ENCODE measurements at places on chromosomes 5 and 9. TPM values are rescaled to one million over a fixed set of nuclear protein-coding genes. Genes with fewer than 3 reads are reported as not detected.

DNA sequence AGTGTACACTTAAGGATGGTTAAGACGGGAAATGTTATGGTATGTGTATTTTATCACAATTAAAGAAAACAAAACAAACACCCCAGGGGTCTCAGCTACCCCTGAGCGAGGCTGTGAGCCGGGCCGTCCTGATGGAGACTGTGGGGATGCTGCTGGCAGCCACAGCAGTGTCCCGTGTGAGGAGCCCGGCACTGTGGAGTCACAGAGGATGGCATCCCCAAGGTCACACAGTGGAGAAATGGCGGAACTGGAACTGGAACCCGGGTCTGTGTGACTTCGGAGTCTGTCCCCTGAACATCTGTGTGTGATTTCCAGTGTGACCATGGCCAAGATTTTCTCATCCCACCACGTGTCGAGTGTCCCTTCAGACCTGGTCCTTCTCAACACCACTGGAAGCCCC lies 80.7 kb upstream of the PHYKPL start:
- no peaks in the 10 kb centered on the region for H3K4me1 ChIP-seq
- H3K27ac ChIP-seq: no peak overlapping the region
- H3K36me3 ChIP-seq: no peaks in the 10 kb centered on the region
- H3K27me3 ChIP-seq: no peaks in the 10 kb centered on the region
- DNase-seq: no peak

DNA sequence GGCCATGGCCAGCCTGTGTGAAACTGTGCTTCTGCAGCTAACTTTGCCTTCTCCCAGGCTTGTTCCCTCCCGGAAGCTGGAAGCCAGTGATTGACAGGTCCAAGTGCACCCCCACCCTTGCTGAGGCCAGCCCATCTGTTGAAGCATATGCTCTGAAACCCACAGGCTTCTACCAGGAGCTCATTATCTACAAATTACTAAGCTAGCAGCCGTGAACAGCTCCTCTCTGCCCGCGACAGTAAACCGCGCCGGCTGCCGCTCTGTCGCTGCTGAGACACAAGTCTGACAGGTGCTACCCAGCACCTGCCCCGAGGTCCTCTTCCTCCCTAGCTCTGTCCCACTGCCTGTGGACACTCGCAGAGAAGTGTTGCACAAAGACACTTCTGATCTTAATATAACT lies 490.9 kb downstream of the GADD45G start:
- no peak overlapping the region for H3K27ac ChIP-seq
- no peaks in the 10 kb centered on the region for H3K4me1 ChIP-seq
- no peak for DNase-seq
- no peak overlapping the region for H3K4me3 ChIP-seq
- H3K36me3 ChIP-seq: no peaks in the 10 kb centered on the region

Gene RANBP6
- 19.9 TPM for total RNA-seq

Gene KIF20A
- total RNA-seq: 2.1 TPM

Gene KLHL3
- 27.3 TPM for total RNA-seq

DNA sequence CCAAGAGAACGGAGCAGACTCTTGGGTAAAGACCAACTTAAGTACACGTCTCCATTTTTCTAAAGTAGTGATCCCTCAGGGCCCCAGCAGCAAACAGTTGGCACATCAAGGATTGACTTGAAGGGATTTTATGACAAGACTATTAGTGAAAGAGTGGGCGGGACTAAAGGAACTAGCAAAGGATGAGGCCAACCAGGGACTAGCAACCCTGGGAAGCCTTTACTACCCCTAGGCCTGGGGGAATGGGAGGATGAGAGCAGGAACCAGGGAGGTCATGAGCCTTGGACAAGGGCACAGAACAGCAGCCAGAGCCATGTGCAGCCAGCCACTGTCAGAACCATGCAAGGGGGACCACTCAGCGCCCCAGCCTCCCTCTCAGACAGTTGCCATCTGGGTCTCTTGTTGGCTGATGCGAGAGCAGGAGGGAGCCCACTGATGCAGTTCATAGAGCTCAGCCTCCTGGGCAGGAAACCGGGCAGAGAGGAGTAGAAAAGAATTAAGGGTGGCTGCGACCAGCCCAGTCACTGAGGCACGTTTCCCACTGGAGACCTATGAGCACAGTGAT lies 28.1 kb downstream of the TGFBI start:
- no peak overlapping the region for H3K27ac ChIP-seq
- no peaks in the 10 kb centered on the region for H3K36me3 ChIP-seq
- no peaks in the 10 kb centered on the region for H3K4me1 ChIP-seq
- H3K4me3 ChIP-seq: no peak overlapping the region

DNA sequence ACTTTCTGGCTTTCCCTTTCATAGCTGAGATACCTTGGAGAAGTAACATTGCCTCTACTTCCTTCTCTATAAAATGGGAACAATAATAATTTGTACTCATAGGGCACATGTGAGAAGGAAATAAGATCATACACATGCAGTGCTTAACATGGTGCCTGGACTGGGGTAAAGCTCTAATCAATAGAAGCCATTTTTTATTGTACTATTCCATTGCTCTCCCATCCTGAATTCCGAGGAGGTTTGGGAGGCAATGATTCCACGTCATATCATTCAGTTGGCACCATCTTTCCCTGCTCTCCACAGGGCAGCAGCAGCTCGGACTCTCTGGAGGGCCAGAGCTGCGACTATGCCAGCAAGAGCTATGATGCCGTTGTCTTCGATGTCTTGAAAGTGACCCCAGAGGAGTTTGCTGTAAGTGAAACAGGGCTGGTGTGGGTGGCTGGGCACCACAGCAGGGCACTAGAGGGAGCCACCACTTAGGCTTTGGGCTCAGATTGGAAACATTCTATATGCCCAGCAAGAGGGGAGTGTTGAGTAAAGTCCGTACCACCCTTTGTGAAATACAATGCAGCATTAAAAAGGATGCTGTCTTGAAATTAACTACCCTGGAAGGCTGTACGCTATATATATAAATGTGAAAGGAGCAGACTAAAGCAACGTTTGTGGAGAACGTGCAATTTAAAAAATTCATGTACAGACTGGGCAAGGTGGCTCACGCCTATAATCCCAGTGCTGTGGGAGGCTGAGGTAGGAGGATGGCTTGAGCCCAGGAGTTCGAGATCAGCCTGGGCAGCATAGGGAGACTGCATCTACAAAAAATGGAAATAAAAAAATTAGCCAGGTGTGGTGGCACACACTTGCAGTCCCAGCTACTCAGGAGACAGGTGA lies 51.2 kb downstream of the RALGPS1 start:
- H3K36me3 ChIP-seq: no peaks in the 10 kb centered on the region
- H3K4me3 ChIP-seq: no peak overlapping the region
- peaks cover 9% of the 10 kb centered on the region for H3K4me1 ChIP-seq
- peak; percentile 55 for DNase-seq
- H3K27me3 ChIP-seq: no peaks in the 10 kb centered on the region

- H3K4me3 ChIP-seq: no peak overlapping the region
- H3K27ac ChIP-seq: no peak overlapping the region
- no peaks in the 10 kb centered on the region for H3K36me3 ChIP-seq
- no peak for DNase-seq
These were observed 12.0 kb upstream of the QSOX2 start for GRCh38 chr9:136257381-136258298.

DNA sequence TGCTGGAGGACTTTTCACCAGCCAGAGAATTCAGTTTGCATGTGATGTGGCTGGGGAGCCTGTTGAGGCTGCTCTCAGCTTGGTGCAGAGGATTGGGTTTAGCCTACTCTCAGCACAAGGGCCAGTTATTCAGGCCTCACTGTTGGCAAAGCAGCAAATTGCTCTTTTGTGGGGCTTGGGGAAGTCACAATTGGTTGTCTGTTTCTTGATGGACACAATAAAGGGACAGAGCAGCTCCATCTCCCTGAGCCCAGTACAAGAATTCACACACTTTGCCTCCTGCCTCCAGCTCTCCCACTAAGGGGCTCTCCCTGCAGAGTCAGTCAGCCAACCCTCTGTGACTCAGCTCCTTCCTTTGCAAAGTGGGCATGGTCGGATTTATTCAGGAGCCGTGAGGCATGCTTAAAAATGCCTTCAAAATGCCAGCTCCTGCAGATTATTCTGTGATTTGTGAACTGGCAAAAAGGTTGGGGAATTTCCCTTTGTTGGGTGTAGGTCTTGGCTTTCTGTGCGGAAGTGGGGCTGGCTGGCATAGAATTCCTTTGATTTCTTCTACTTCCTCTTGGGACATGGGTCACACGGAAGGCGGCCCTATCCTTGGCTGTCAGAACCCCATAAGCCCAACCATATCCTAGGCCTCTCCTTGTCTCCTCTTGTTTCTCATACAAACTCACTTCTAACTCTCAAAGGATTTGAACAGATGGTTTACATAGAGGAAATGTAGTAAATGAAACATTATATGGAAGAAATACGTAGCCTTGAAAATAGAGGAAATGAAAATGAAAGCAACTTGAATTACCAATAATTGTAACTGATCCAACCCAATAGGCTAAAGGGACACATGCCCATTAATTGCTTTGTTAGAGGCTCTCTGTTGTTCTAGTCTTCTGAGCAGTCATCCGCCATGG lies 118.7 kb upstream of the CD180 start:
- no peak overlapping the region for H3K4me3 ChIP-seq
- no peaks in the 10 kb centered on the region for H3K27me3 ChIP-seq
- H3K27ac ChIP-seq: peak overlapping the region; percentile 86

- H3K27me3 ChIP-seq: no peaks in the 10 kb centered on the region
- H3K4me1 ChIP-seq: no peaks in the 10 kb centered on the region
- no peak for DNase-seq
- no peaks in the 10 kb centered on the region for H3K36me3 ChIP-seq
These were observed 51.5 kb downstream of the SV2C start for GRCh38 chr5:76134646-76135045.

GRCh38 chr5:144328980-144329379 lies 158.3 kb downstream of the KCTD16 start:
- no peak for DNase-seq
- no peaks in the 10 kb centered on the region for H3K36me3 ChIP-seq
- H3K4me1 ChIP-seq: no peaks in the 10 kb centered on the region

GRCh38 chr9:36161187-36161586 lies 8.0 kb upstream of the CCIN start:
- H3K27ac ChIP-seq: peak overlapping the region; percentile 57
- H3K4me3 ChIP-seq: no peak overlapping the region
- no peaks in the 10 kb centered on the region for H3K27me3 ChIP-seq
- H3K4me1 ChIP-seq: peaks cover 10% of the 10 kb centered on the region
- DNase-seq: no peak

Gene SLC6A3
- 0.20 TPM for total RNA-seq

Gene SHB
- total RNA-seq: 6.3 TPM

- no peak for DNase-seq
- H3K4me1 ChIP-seq: no peaks in the 10 kb centered on the region
- no peaks in the 10 kb centered on the region for H3K27me3 ChIP-seq
- no peak overlapping the region for H3K27ac ChIP-seq
These were observed 12.5 kb downstream of the MCTP1 start for GRCh38 chr5:95272316-95272929.

- H3K27ac ChIP-seq: peak overlapping the region; percentile 98
- no peak overlapping the region for H3K4me3 ChIP-seq
- H3K27me3 ChIP-seq: no peaks in the 10 kb centered on the region
- DNase-seq: no peak
- H3K4me1 ChIP-seq: peaks cover 98% of the 10 kb centered on the region
These were observed 13.0 kb downstream of the GSN start for GRCh38 chr9:121280715-121281613.

- DNase-seq: peak; percentile 11
- peak overlapping the region; percentile 62 for H3K27ac ChIP-seq
- H3K4me3 ChIP-seq: peak overlapping the region; percentile 37
- no peaks in the 10 kb centered on the region for H3K36me3 ChIP-seq
- no peaks in the 10 kb centered on the region for H3K27me3 ChIP-seq
These were observed 70.8 kb upstream of the LPCAT1 start for GRCh38 chr5:1594357-1595106.

DNA sequence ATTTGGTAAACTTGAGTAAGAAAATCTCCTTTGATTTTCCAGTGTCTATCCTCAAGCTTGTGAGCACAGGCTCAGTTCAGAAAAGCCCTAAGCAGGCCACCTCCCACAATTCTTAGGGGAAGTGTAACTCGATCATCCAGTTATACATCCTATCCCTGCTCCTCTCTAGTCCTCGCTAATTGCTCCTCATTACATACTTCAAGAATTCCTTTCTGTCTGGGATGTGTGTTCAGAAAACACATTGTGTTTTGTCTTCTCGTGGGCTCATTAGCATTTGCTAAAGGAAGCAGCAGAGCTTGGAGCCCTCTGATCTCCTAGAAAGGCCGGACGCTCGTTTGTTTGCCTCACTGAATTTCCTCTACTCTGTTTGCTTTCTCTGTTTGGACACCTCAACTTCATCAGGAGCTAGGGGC lies 268.2 kb upstream of the RFX3 start:
- no peak for DNase-seq
- H3K4me3 ChIP-seq: no peak overlapping the region
- H3K36me3 ChIP-seq: no peaks in the 10 kb centered on the region
- no peaks in the 10 kb centered on the region for H3K4me1 ChIP-seq
- H3K27ac ChIP-seq: no peak overlapping the region
- no peaks in the 10 kb centered on the region for H3K27me3 ChIP-seq

Measured in tibial nerve (tissue), 4 donors.